Fibroblast of skin of left biceps (primary cell): ENCODE measurements at places on chromosomes 16 and 17.

- DNase-seq, result no peak
These were observed 20.3 kb downstream of the PITPNM3 start for GRCh38 chr17:6536053-6536452.

DNA sequence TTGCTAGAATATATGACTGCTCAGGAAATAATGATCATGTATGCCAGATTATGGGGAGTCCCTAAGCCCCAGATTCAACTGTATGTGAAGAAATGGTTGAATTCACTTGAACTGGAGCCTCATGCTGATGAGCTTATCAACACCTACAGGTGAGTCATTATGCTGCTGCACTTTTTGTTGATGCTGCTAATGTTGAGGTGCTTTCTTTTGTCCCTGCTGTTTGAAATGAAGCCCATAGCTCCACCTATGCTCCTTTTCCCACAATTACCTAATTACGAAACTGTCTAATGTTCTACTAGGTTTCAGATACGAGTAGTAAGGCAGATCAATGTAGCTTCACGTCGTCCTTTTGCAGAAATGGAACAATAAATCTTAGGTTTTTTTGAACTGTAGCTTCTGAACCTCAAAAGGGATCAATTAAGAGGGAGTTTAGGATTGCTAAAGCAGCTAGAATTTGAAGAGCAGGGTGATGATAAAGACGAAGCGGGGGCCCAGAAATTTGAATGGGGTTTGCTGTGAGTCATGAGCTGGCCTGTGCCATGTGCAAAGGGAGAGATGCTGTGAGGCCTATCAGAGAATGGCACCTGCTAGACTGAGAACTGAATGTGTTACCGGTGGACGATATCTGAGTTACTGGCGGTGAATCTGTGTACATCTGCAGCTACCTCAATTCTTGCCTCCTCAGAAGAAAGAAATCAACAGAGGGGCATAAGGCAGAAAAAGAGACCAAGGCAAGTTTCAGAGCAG is 6.1 kb upstream of the UQCRC2 start:
- no peak for DNase-seq

DNA sequence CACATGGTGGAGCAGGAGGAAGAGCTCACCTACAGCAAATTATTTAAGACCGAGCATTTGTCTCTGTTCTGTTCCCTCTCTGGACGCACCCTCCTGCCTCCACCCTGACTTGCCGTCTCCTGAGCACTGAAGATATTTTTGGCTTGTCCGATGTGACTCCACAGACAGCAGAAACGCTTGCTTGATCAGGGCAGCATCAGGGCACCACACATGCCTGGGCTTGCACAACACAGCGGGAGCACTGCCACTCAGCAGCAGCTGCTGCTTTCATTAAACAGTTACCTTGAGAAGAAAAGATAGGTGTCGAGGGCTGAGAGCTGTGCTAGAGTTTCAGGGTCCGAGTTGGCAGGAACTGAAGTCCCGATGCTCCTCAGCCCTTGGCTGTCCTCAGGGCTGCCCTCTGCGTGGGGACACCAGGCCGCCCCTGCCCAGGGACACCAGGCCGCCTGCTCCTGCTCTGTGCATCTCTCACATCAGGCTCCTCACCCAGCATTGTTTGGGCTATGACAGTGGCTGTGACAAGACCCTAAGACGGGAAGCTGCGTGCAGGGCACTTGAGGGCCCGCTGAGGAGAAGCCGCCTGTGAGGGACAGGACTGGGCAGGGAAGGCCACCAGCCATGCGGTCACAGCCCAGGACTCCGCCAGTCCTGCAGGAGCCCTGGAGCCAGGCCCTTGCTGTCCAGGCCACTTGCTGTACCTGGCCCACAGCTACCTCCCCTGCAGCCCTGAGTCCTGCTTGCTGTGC is 21.3 kb upstream of the CDH15 start:
- no peak for DNase-seq

GRCh38 chr17:61699694-61700093 is 108.7 kb upstream of the NACA2 start:
- DNase-seq, result no peak

GRCh38 chr17:49861150-49861884 is 13.4 kb upstream of the TAC4 start:
- DNase-seq, result no peak

GRCh38 chr16:22272870-22273650 is 24.1 kb upstream of the POLR3E start:
- DNase-seq, result no peak

GRCh38 chr17:1137465-1137894 is 42.3 kb downstream of the ABR start:
- DNase-seq, result no peak

DNA sequence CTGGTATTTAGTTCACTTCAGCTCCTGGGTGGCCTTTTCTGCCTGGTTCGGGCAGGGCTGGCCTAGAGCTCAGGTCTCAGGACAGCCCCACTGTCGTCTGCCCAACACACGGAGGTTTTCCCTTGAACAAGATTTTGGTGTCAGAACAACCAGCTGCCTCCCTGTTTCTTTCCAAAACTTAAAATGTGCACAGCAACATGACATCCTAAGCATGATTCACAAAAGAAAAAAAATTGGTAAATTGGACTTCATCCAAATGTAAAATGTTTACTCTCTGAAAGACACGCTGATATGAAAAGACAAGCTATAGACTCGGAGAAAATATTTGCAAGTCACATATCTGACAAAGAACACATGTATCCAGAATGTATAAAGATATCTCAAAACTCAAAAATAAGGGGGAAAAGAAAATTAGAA is 197.8 kb upstream of the CHMP6 start:
- DNase-seq, result no peak

GRCh38 chr16:76071690-76072089 is 205.5 kb upstream of the CNTNAP4 start:
- no peak for DNase-seq

DNA sequence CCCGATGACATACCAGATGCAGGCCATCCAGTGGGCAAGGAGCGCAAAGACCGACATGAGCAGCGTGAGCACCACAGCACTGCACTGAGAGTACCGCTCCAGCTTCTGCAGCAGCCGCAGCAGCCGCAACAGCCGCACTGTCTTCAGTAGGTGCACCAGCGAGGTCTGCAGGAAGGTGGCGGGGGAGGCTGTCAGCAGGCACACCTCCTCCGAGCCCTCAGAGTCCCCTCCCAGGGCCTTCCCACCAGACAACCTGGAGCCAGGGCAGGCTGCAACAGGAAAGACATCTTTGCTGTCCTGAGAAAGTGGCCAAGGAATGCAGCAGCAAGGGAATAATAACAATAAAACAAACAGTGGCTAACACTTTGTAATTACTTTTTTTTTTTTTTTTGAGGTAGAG is 9.1 kb downstream of the KCNH4 start:
- DNase-seq, result no peak

DNA sequence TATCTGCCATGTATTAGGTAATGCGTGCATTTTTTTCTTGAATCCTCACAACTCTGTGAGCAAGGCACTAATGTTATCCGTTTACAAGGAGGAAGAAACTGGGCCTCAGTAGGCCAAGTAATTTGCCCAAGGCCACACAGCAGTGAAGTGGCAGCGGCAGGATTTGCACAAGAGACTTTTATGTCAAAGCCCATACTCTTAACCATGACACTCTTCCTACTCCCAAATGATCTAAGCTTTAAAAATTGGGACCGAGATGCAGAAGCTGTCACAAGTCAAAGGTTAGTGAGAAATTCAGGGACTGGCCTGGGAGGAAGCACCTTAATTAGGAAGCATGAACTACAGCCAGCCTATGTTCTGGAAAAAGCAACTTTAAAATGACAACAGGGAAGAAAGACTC is 10.7 kb downstream of the MAP3K14 start:
- DNase-seq, result no peak

DNA sequence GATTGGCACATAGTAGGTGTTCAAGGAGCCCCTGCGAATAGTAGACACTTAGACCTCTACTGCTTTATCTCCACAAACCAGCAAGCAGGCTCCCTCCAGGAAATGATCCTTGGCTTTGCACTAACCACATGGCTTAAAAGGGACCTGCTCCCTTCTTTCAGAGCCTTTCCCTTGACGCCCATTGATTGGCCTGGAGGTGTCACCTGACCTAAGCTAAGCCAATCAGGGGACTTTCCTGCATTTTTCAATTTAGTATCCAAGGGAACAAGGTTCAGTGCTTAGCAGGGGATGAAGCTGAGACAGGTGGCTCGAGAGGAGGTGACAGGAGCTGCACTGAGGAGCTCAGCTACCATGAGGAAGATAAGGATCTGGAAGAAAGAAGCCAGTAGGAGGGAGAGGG is 52.8 kb downstream of the CLEC19A start:
- no peak for DNase-seq

- DNase-seq, result no peak
These were observed 109.9 kb downstream of the PHKB start for GRCh38 chr16:47571049-47571448.

DNA sequence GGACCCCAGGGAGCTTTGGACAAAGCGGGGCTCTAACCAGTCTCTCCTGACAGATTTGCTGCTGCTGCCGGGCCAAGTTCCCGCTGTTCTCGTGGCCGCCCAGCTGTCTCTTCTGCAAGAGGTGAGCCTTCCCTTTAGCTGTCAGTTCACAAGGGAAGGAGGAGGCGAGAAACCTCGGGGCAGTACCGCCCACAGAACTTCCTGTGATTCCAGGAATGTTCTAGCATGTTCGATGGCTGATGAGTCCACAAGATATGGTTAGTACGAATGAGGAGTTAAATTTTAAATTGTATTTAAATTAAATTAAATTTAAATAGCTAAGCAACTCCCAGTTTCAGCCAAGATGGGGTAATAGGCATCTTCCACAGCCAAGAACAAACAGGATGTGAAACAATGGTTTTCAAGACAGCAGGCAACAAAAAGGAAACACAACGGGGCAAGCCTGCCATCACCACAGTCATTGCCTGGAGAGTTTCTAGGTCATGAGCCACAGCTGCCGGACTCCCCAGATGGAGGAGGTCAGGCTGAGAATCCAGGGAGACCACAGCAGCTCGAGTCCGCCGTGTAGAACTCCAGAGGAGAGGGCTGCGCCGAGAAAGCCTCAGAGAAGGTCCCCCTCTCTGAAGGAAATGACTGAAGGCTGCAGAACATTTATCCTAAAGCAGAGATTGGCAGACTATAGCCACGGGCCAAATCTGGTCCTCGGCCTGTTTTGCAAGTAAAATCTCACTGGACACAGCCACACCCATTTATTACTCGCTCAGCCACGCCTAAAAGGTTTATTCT is 9.5 kb upstream of the TCF25 start:
- DNase-seq, result no peak

GRCh38 chr17:7128160-7128559 is 13.5 kb upstream of the ASGR2 start:
- DNase-seq, result no peak

DNA sequence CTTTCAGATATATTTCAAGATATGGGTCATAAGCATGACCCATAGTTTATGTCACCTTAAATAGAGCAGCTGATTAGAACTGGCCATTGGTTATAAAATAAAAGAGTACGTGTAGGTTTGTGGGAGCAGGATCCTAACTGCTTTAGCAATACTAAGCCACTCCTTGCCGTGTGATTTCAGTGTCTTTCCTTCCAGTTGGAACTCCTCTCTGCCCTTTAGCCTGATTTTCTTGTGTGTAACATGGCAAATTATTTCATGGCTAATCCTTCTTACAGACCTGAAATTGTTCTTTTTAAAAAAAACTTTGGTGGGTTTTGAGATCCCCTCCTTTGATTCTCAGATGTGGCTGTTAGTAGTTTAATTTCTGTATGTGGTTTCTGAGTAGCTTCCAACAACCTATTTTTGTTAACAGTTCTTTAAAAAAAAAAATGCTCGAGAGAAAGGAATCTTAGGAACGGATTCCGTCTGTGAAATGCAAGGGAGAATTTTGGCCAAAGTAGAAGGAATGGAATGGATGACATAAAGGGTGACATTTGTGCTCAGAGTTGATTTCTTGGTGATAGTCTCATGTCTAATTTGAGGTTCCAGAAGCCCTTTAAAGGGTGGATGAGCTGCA is 39.9 kb downstream of the DHRS7B start:
- peak; percentile 44 for DNase-seq

DNA sequence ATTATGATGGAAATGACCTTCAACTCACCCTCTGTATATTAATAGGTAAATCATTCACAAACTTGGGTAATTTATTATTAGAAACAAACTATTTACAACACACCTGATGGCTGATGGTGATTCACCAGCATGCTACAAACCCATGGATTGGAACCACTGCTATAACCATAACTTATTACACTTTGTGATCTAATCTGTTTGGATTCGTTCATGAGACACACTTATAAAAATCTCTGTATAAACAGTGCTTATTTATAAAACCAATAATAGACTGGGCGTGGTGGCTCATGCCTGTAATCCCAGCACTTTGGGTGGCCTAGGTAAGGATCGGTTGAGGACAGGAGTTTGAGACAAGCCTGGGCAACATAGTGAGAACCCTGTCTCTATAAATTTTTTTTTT is 16.0 kb downstream of the SMIM36 start:
- no peak for DNase-seq
